ENCODE measurements at places on chromosomes 1 and 21.

GRCh38 chr1:104932949-104933679 is 1183.4 kb downstream of the AMY1C start:
- DNase-seq = no peak

DNA sequence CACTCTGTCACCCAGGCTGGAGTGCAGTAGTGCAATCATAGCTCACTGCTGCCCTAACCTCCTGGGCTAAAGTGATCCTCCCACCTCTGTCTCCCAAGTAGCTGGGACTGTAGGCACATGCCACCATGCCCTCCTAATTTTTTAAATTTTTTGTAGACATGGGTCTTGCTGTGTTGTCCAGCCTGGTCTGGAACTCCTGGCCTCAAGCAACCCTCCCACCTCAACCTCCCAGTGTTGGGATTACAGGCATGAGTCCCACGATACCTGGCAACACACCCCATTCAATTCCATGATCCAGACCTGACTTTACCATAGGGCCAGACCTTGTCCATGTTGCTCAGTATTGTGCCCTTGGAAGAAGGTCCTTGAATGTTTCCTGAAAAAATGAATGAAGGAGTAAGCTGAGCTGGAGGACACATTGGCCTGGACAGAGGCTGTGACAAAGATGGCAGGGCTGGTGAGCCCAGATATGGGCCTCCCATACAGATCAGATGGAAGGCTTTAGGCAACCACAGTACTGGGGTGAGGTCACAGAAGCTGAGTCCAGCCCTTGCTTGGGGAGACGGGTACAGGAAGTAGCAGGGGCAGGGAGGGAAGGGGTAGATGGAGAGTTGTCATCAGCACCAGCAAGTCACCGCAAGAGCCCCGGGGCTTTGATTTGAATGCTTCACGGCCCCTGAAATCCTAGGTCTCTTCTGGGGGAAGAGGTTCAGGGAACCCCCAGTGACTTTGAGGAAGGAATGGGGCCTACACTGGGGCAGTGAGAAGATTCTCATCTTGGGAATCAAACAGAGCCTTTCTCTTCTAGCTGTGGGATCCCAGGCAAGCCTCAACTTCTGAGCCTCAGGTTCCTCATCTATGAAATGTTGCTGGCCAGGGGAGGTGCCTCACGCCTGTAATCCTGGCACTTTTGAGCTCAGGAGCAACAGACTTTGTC is 40.1 kb upstream of the DMBX1 start:
- DNase-seq = no peak

DNA sequence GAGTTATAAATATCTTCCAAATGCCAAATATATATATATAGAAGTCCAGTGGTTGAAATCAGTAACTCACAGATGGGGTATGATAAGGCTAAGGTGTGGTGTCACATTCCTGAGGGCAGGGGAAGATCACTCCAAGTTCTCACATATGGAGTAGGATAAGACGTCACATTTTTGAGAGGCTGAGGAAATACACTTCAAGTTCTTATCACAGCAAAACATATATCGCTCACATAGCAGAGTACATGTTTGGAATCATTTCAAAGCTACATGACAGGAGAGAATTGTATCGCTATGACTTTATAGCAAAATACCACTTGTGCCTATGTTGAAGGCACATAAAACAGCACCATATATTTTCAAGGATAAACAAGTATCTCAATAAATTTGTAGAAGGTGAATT is 55.1 kb downstream of the RBM11 start:
- DNase-seq = no peak

- peak; percentile 14 for DNase-seq
These were observed 74.6 kb downstream of the ARID4B start for GRCh38 chr1:235253219-235253962.

GRCh38 chr1:235156740-235157139 is 4.3 kb downstream of the RBM34 start:
- no peak for DNase-seq

DNA sequence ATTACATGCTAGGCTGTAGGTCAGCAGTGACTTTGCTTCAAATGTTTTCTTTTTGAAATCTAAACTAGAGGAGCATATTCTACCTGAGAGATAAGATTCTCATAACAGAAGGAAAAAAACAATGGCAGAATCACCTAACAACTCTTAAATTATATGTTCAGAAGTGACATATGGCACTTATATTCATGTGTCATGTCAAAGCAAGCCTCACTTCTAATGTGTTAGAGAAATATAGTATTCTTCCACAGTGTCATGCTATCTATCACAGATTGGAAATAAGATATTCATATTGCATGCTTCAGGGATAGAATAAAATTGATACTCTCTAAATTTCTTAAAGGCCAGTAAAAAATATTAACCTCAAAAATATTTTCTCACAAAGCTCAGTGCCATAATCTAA is 874.6 kb upstream of the PRMT6 start:
- no peak for DNase-seq

GRCh38 chr1:47699492-47700235 is 261.8 kb downstream of the FOXD2 start:
- no peak for DNase-seq
